Activated CD4-positive, alpha-beta T cell treated with anti-CD3 and anti-CD28 coated beads, Interleukin-2, amount 50 U/mL, for 48 hours (primary cell): ENCODE measurements at places on chromosomes 1 and 21.

DNA sequence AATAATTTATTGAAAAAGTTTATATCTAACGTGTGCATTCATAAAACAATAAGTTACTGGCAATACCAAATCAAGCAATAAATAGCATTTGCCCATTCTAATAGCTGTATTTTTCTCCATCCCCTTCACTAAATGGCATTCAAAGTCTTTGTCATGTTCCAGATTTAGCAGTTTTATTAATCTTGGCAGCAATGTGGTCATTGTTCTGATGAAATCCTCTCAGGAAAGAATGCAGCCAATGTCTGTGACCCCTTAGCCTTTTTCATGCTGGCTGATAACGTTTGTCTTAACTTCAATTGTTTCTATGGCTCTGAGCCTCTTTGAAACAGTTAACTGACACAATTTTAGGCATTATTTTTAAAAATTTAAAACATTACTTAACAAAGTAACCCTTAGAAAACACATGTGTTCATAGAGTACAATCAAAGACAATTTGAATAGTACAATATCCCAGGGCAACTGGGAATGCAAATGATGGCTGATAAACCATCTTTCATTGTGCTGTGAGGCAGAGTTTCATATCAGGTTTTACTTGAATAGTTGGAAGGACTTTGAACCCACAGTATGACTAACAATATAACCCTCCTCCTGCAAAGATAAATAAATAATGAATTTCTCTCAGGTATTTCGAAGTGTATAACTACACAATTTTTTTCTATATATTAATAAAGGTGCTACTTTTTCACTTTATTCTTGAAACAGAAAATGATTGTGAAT lies 217.5 kb downstream of the LRRIQ3 start:
- no peak for DNase-seq

DNA sequence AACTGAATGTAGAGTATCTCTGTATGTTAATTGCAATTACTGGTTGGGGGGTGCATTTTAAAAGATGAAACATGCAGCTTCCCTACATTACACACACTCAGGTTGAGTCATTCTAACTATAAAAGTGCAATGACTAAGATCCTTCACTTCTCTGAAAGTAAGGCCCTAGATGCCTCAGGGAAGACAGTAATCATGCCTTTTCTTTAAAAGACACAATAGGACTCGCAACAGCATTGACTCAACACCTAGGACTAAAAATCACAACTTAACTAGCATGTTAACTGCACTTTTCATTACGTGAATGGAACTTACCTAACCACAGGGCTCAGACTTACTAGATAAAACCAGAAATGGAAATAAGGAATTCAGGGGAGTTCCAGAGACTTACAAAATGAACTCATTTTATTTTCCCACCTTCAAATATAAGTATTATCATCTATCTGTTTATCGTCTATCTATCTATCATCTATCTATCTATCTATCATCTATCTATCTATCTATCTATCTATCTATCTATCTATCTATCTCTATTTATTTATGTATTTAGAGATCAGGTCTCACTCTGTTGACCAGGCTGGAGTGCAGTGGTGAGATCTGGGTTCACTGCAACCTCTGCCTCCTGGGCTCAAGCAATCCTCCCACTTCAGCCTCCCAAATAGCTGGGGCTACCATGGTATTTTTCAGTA lies 47.8 kb downstream of the CHML start:
- DNase-seq = no peak

- DNase-seq = no peak
Observed at GRCh38 chr1:155877945-155878344, 18.6 kb downstream of the SYT11 start.

DNA sequence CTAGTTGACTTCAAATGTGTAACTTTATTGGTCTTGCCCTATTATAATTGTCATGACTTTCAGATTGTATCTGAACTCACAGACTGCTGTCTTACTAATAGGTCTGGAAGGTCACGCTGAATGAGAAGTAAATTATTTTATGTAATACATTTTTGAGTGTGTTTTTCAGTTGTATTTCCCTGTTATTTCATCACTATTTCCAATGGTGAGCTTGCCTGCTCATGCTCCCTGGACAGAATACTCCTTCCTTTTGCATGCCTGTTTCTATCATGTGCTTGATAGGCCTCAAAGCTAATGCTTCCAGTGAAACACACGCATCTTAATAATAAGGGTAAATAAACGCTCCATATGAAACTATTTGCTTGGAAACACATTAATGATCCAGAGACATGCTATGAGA lies 7.3 kb downstream of the RGS4 start:
- no peak for DNase-seq
